ENCODE measurements at places on chromosomes 1 and 21.

DNA sequence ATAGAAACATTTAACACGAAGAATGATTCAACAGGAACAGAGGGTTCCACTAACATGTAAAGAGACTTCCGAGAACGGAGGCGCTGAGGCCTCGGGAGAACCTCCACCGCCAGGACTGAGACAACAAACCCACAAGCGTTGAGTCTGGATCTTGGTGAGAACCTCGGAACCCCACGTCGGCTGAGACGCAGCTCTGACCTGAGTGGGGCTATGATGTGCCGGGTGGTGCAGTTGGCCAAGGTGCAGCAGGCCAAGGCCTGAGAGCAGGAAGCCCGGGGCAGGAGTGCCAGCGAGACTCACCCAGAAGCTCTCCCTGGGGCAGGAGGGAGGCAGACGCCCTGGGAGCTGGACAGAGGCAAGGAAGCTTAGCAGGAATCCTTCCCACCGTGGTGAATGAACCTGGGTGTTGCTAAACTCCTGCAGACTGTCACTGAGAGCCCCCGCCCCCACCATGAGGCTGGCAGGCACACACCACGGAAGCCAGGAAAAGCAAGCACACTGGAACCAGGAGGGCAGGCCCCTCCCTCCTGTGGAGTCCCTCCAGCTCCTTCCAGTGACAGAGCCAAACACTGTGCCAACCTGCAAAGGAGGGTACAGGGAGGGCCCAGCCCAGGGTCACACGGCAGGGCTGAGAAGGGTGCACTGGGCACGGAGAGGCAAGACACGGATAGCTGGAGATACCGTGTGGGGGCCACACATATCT, 34.8 kb downstream of the WDR4 start:
- DNase-seq = peak; percentile 10

- no peak for DNase-seq
These were observed 248.0 kb downstream of the S1PR1 start for GRCh38 chr1:101484689-101485338.

GRCh38 chr1:232426801-232427200, 203.1 kb downstream of the SIPA1L2 start:
- DNase-seq = no peak

- DNase-seq = no peak
These were observed 472.3 kb upstream of the B3GALT2 start for GRCh38 chr1:193658691-193659090.

DNA sequence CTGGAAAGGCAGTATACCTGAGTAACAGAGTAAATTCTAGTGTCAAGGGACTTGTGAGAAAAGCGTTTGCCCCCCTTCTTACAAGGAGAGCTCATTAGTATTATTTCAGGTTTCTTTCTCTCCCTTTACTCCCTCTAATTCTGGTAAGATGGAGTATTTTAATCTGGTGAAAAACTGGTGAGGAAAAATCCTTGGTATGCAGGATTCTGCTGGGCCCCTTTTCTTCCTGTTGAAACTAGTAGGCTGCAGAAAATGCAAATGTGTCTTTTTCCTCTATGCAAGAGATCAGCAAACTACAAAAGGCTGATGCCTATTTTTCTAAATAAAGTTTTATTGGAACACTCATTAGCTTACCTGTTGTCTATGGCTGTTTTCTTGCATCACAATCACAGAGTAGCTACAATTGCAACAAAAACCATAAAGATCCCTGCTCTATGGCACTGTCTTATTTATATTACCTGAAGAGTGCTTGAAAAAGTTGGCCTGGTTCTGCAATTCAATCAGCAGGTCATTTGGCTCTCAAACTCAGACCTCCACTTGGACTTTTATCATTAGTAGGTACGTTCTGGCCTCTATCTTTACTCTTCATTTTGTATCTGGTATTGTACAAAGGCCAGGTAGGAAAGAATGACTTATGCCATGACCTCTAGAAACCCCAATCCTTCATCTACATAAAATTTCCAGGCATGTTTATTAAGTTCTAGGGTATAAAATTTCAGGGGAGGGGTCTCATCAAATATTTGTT, 109.6 kb downstream of the AKT3 start:
- no peak for DNase-seq

- DNase-seq = no peak
These were observed 36.7 kb upstream of the RASAL2 start for GRCh38 chr1:178057141-178057765.

GRCh38 chr1:184329962-184330868, 56.6 kb upstream of the C1orf21 start:
- peak; percentile 70 for DNase-seq

Measured in body of pancreas (tissue), 4 donors.